ENCODE measurements at places on chromosomes 5 and 9.

DNA sequence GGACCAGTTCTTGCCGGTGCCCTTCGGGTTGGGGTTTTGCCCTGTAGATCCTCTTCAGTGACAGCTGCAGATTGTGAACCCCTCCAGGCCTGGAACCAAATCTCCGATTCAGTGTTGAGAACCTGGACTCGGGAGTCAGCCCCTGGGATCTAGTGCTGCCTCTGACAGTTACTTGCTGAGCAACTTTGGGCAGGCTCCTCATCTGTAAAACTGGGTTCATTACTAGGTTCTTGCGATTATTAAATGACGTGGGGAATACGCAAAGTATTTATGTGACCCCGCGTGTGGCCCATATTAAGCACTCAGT is 600 bp downstream of the ERCC6L2 start:
- no peak for DNase-seq

GRCh38 chr5:74272024-74272775 is 368.3 kb downstream of the ENC1 start:
- DNase-seq = no peak

GRCh38 chr9:137445930-137446431 is 4.8 kb upstream of the ENTPD8 start:
- no peak for DNase-seq

- DNase-seq = no peak
Measured at GRCh38 chr5:67353500-67354450, 157.2 kb upstream of the CD180 start.

- DNase-seq = peak; percentile 14
Measured at GRCh38 chr9:113520109-113520642, 56.6 kb downstream of the RGS3 start.

DNA sequence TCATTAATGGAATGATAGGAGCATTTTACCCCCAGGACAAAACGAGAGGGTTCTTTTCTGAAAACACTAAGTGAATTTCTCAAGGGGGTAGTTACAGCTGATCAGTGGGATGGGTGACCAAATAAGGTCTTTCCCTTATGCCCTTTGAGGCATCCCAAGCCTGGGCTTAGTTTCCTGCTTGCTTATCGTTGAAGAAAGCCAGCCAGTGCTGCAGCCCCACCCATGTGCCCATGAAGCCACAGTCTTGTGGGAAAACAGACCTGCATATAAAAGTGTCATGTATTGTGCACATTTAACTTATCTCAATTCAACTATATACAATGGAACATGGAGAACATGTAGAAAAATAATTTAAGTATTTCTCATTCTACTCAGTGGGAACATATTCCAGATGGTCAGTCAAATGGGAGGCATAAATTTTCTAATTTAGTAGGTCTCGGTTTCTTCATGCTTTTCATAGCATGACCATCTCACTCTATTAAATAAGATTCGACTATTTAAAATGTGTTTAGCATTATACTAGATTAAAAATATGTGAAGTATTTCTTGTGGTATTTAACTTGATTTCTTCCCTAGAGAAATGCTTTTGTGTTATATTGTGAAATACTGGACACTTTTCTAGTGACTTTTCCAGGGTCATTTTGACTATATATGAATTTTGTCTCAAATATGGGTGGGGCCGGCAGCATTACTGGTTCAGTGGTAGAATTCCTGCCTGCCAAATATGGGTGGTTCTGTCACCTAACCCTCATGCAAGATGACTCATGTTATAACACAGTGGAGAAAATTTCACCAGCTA is 189.7 kb upstream of the SGCD start:
- DNase-seq = no peak

DNA sequence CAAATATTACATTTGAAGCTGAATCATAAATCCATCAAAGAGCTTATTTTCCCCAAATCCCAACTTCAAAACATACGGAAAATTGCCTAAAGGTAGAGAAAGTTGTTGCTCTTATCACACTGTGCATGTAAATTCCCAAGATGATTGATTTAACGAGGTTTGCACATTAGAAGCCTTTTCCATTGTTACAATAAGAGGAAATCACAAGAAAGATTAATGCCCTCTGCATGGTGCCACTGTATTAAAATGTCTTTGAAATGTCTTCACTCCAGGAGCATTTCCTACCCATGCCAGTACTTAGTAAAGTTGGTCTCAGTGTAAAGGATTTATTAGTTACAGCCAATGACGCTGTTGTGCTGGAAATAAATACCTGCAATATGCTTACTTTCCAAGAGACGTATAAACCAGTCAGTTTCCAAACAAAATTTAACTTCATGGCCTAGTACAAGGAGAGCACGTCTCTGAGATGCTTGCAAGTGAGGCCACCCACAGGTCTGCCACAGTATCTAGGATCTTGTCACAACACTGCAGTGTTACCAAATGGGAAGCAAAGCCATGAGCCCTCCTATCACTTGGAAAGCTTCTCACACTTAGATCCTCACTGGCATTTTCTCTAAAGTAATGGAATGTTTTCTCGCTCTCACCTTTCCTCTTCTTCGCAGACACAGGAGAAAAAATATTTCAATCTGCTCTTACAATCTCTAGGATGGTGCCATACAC is 112.4 kb downstream of the CETN3 start:
- DNase-seq = no peak

- no peak for DNase-seq
Measured at GRCh38 chr9:28779243-28779642, 1206.0 kb upstream of the C9orf72 start.

- DNase-seq = no peak
Measured at GRCh38 chr9:69605406-69605805, 66.8 kb downstream of the APBA1 start.
